ENCODE measurements at places on chromosomes 5 and 9.

GRCh38 chr5:52925001-52925400, 64.2 kb upstream of the ITGA2 start:
- DNase-seq: no peak

GRCh38 chr5:56900858-56901578, 8.4 kb upstream of the SETD9 start:
- DNase-seq: peak; percentile 67

DNA sequence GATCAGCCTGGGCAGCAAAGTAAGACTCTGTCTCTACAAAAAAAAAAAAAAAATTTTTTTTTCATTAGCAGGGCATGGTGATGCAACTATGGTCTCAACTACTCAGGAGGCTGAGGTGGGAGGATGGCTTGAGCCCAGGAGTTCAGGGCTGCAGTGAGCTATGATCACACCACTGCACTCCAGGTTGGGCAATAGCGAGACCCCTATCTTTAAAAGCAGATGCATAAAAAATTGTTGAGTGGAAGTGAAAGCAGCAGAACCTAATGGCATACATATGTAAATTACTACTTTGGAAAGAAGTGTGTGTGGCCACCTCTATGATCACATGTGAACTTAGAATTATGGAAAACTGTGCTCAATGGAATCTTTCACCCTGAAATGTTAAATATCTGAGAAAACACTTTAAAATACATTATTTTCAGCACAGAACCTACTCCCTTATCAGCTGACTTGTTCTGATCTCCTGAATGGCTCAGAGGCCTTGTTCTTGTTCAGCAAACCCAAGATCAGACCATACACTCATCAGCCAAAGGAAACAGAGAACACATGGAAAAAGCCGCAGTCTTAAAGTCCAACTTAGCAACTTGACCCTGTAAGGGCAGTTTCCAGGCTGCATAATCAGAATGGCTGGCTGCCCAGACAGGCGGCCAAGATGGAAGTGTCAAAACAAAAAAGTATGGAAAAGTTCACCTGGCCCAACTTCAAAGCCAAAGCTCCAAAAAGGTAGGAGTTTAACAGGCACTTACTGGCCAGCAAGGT, 56.5 kb downstream of the SIL1 start:
- no peak for DNase-seq

DNA sequence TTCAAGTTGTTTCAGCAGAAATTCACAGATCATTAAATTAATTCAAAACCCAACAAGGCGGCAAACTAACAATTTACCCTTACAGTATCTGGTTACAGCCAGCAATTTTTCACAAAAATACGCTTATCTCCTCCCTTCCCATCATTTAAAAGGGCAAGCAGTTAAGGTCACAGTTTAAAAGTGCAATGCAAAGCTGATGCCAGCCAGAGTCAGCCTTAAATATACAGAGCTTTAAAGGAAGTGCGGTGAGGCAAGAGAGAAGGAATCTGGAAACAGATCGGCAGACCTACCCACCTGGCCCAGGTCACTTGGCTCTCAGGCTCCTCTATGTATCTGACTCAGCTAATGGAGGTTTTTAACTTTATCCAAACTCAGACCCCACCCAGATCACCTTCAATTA, 31.0 kb downstream of the EPB41L4A start:
- no peak for DNase-seq

DNA sequence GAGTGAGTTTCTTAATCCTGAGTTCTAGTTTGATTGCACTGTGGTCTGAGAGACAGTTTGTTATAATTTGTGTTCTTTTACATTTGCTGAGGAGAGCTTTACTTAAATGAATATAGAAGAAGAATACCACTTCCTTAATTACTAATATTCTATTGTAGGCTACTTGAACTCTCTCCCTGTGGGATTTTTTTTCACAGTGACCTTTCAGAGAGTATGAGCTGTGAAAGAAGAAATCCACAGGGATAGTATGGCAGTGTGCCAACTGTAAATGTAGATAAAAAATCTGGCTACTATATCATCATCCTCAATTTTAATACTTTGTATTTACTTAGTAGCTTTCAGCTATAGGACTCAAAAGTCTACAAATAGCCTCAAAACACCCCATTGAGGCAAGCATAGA, 67.3 kb downstream of the COMMD10 start:
- no peak for DNase-seq

DNA sequence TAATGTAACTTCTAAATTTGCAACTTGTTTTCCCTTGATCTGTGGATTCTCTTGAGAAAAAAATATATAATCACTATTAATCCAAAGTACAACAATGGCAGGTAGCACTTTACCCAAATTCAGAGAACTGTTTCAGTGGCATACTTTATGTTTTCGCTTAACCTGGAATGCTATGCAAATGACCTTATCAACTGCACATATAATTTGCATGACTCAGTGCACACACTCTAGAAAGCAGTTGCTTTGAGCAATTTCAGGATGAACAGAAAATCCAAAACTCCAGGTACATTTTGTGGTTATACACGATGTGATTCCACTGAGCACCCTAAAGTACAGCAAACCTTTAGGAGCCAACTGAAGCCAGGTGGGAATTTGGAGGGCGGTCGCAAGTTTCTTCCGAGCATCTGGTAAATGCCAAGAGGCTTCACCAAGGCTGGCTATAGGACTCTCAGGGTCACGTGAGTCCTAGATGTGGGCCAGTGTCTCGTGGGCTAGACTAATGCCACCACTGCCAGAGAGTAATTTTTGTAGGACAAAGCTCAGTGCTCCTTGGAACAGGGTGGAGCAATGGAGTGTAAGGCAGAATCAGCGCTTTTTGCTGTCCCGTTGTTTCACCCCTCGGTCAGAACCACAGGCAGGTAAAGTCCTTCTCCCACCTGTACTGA, 37.3 kb downstream of the DMGDH start:
- no peak for DNase-seq

Measured in eye (tissue), 1 donor.